ENCODE measurements at places on chromosomes 5 and 9.

DNA sequence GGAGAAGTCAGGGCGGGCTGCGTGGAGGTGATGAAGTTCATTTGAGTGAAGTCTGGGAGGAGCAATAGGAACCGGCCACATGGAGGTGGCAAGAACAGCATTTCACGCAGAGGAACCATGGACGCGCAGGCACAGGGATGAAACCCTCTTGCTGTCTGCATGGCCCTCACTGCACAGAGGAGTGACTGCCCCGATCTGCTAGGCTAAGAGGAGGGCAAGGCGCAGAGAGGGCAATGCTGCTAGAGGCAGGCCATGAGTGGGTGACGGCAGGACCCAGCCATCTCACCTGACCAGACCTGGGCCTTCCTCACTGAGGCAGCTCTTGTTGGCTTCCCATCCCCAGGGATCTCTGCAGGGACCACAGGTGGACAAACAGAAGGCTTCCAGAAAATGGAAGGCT, 90.3 kb downstream of the BARX1 start:
- no peak for DNase-seq

GRCh38 chr5:40141418-40141817, 538.3 kb upstream of the PTGER4 start:
- DNase-seq, result no peak

DNA sequence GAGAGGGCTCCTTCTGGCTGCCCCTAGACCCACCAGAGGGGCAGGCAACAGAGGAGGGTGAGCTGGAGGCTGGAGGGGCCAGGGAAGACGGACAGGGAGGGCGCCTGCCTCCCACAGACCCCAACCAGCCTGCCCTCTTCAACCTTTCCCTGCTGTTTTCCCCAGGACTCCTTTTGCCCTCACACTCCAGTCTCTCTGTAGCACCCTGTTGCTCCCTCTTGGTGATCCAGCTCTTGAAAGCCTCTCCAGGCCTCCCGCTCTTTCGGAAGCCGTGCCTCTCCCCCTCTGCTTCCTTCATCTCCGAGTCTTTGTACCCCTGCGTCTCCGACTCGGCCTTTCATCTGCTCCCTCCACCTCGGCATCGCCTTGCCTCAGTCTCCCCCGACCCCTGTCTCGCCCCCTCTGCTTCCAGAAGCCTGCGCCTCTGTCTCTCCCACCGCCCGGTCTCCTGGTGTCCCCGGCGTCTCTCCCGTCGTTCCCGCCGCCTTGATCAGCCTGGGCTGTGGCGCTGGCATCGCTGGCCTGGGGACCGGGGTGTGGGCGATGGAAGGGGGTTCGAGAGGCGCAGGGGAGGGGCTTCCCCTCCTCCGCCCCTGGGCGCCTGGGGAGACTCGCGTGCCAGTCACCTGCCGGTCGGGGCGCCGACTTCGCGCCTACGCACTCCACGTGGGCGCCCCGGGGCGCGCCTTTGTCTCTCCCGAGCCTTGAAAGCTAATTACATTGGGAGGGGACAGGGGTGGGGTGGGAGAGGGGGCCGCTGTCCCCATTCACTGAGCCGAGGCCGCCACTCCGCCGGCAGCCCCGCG, 5.3 kb upstream of the PRDM12 start:
- no peak for DNase-seq

GRCh38 chr5:122683631-122684030, 91.2 kb upstream of the SNX2 start:
- no peak for DNase-seq

DNA sequence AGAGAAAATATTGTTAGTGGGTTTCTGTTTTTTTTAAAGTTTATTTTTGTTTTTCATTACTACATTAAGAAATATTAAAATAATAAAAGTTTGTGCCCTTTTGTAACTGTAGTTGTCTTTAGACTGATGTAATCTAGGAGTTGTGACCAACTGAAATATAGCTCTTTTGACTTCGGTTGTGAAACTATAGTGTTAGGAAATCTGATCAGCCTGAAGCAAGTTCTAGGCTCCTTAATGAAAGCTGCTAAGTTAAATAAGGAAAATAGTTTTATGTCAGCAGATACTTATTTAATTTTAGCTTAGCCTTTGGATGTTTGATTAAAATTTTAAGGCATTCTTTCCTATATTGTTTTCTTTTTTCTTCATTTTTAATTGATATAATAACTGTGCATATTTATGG, 14.2 kb downstream of the AP3S1 start:
- DNase-seq, result no peak

DNA sequence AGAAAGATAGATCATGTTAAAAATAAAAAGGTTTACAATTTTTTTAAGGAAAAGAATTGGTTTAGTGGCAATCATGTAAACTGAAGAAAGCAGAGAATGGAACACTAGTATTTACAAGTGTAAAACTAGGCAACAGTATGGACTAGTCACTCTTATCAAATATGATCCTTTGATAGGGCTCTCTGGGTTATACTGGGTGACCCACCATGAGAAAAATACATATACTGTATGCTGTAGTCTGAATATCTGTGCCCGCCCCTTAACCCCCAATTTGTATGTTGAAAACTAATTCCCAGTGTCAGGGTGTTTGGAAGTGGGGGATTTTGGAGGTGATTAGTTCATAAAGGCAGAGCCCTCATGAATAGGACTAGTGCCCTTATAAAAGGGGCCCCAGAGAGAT, 236.8 kb upstream of the TARS1 start:
- DNase-seq, result no peak

- DNase-seq, result no peak
These were observed 60.2 kb upstream of the NFIL3 start for GRCh38 chr9:91483835-91484234.

DNA sequence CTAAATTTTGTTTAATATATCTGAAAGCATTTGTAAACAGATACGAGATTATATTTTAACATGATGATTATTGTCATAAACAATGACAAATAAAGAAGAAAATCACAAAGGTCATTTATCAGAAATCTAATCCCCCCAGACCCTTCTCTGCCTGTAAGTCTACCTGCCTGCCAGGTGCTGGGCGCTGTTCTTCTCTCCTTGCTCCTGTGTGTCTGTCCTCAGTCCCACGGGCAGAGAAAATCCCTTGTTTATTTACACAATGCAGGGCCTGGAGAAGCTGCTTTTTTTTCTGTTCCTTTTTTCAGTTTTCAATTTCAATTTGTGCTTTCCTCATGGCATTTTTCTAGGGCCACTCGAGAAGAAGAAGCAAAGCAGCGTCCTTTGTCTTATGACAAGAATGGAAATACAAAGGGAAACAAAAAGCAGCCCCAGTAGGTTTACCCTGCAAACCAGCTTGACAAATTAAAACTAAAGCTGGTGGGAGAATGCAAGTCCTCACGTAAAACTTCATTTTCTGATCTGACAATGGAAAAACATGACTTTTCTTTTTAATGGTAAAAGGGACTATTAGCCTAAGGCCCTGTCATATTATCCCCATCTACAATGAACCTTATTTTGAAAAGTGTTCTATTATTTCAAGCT, 282.4 kb upstream of the KLF9 start:
- no peak for DNase-seq

GRCh38 chr9:108444400-108445358, 411.1 kb downstream of the ACTL7B start:
- no peak for DNase-seq

GRCh38 chr9:123548741-123549545, 192.9 kb downstream of the CRB2 start:
- DNase-seq, result no peak

DNA sequence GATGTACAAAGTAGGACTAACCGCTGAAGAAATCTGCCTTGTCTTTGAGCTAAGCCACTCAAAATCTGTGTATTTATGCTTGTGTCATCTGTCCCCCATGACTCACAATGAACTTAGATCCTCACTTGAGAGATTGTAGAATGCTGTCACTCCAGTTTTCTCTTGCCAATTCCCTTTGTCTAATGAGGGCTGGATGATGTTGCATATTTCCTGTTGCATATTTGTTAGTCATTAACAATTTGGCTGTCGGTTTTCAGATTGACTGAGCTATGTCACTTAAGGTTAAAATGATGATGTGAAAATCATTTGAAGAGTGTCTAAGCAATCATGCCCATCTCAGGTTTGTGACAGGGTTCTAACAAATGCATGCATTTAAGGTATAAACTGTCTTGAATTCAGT, 481.7 kb downstream of the CDH10 start:
- DNase-seq, result no peak

GRCh38 chr5:143025971-143026370, 255.8 kb downstream of the ARHGAP26 start:
- no peak for DNase-seq

GRCh38 chr5:115246361-115246991, 16.2 kb downstream of the PGGT1B start:
- peak; percentile 43 for DNase-seq

DNA sequence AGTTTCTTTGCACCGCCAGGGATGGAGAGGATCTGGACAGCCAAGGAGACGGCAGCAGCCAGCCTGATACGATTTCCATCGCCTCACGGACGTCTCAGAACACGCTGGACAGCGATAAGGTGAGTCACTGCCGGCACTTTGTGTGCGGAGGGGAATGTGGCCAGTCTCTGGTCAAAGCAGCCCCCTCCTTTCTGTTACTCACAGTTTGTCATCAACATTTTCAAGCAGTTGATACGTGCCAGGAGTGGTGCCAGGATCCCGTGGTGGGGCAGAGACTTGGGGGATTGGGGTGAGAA, 175.1 kb upstream of the OTULINL start:
- no peak for DNase-seq

DNA sequence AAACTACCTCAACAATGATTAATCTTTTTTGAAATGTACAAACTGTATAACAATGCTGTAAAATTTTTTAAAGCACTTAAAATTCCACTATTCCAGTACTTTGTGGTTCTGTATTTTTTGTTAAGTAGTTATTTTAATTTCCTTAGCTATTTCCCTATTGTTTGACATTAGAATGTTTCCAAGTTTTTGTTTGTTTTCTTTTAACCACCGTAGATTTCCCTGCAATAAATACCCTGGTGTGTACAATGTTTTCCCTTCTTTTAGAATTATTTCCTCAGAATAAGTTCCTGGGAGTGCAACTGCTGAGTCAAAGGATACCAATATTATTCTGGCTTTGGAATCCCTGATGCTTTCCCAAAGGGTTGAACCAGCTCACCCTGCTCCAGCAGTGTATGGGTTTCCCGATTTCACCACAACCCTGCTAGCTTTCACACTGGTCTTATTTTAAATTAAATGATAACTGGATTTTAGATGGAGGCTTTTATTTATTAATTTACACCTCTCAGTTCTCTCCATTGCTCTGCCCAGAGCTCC, 20.6 kb upstream of the ANGPTL2 start:
- DNase-seq, result no peak

DNA sequence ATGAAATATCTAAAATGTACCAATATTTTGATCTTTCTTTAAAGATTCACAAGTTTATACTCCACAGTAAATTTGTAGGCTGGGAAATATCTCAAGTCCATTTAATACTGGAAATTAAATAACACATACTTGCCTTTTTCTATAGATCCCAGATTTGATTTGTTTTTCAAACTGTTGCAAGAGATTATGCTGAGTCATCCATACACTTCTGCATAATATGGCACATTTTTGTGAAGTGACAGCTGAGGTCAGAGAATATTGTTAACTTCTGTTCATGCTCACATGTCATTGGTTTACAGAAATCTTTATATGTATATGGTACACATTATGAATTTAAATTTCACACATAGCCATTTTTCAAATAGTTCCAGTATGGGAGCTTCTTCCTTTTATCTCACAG, 1066.3 kb upstream of the NUDT12 start:
- no peak for DNase-seq

- DNase-seq, result no peak
These were observed 1217.0 kb upstream of the DMAC1 start for GRCh38 chr9:9016597-9016996.

DNA sequence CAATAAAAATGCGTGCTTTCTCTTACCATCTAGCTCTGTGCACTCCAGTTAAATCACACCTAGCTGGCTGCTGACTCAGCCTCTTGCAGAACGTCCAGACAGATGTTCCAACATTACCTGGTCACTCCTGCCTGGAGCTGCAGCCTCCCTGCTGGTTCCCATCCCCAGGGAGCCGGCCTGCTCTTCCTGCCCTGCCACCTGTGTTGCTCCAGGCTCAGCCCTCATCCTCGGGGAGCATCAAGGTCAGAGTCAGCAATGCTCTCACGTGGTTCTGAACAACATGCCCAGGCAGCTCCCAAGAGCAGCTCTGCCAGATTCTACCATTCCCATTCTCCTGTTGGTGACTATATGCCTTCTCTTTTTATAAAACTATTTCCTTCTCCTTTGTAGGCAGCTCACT, 81.3 kb downstream of the GADD45G start:
- DNase-seq, result no peak

DNA sequence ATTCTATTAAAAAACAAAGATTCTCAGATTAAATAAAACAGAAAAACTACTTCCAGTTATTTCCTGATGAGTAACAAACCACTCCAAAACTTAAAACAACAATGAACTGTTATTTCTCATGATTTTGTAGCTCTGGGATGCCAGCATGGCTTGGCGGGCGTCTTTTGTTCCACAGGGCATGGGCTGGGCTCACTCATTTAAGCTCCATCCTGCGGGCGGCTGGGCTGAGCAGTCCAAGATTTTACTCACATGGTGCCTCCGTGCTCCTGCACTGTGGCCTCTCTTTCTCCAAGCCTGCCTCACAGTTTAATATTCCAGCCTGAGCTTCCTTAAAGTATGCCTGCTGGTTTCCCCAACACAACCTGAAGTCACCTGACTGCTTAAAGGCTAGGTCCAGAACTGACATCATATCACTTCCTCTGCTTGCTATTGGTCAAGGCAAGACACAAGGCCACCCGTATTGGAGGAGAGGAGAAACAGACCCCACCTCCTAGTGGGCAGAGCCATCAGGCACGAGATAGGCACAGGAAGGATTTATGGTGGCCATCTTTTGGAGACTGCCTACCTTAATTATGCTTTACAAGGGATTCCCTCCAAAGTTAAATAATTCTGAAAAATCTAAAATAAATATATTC, 41.6 kb upstream of the ZBTB43 start:
- no peak for DNase-seq

DNA sequence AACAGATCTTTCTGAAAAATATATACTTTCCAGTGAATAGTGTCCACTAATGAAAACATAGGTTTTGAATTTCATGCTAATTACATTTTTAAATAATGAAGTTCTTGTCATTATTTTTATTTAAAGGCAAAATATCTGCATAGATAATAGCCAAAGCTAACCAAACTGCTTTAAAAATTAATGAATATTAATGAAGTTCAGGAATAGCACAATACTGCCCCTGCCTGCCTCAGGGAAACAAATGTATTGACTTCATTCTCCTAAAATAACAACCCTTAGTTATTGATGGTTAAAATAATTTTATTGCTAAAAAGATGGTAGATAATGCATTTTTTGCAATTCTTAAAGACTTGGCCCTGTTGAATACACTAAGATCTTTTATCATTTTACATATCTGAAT, 103.6 kb upstream of the SSBP2 start:
- DNase-seq, result no peak

- no peak for DNase-seq
These were observed 4.5 kb downstream of the GPSM1 start for GRCh38 chr9:136331556-136332481.

- no peak for DNase-seq
These were observed 202.9 kb downstream of the MCTP1 start for GRCh38 chr5:95081982-95082381.

Measured in SK-N-DZ (cell line).